Stimulated activated CD8-positive, alpha-beta memory T cell treated with anti-CD3 and anti-CD28 coated beads, Interleukin-7, amount 100 ng/mL, for 4 hours (primary cell): ENCODE measurements at places on chromosomes 13 and 19.

DNA sequence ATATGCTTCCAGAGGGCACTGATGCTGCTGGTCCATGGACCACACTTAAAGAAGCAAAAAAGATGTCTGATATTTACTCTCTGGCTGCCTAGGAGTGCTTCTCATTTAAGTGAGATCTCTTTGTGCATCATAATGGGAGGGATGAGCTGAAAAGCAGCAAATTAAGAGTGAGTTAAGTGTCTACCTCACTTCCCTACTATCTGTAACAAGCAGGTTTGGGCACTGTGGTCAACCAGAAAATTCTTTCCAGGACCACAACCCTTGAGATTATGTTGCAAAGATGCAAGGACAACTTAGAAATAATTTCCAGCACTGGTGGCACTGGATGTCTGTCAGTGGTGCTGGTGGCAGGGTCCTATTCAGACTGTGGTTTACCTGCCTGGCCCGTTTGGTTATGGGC is 52.1 kb upstream of the USPL1 start:
- no peak for DNase-seq

GRCh38 chr13:93305886-93306285 is 79.3 kb downstream of the GPC6 start:
- no peak for DNase-seq

GRCh38 chr13:78586706-78587105 is 16.6 kb downstream of the POU4F1 start:
- DNase-seq = no peak

GRCh38 chr13:85549819-85550218 is 249.4 kb downstream of the SLITRK6 start:
- DNase-seq = no peak

DNA sequence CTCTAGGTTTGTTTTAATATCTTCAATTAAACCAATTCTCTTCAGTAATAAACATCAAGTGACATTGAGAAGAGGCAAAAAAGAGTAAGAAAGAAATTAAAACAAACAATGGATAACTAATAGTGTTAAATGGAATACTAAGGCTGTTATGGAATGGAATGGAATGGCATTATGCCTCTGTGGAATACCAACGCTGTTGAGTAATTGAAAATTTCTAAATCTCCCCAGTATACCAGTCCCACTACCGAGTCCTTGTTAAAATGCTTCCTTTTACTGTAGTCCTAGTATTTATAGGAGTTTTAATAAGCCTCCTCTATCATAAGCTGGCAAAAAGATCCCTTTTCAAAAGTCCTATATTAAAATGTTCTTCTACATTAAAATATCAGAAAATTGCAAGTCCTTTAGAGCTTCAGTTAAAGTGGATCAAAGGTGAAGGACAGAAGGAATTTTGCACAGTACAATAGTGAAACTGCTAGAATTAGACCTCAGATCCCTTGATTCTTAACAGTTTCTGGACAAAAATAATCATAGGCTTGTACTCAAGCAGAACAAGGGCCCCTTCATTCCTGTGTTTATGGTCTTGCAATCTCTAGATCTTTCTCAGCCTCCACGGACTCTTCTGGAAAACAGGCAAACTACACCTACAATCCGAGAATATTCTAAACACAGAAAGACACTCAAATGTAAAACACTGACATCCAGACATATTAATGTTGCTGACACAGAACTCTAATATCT is 128.2 kb downstream of the PCDH9 start:
- DNase-seq = no peak

DNA sequence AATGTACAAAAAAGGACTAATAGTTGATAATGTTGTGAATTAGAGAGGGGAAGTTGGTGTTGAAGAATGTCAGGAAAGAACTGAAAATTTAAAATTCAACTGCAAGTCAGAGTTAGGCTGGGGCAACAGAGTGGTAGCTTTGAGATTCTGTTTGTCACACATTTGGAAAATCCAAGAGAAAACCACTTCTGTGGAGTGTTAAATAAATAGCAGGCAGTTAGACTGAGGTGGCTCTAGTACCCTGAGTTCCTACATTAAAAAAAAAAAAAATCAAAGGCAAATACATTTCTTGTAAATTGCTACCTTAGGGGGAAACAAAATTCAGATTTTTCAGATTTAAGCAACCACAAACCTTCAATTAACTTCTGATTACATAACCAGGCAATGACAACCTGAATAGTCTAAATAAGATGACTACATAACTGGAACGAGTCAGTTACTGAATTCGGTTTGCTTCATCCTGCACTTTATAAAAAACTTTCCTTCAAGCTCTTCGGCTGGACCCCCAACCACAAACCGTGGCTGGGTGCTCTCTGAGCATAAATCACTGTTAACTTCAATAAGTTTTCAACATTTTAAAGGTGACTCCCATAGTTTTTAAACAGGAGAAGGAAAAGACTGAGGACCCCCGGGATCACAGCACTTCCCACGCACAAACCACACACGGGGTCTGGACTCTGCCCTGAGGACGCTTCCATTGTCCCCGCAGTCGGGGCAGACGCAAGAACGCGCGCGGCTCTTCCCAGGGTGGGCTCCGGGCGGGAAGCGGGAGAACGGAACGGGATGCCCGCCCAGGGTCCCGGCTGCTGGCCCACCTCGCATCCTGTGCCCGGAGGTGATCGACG is 725 bp downstream of the ZNF682 start:
- no peak for DNase-seq

- no peak for DNase-seq
Measured at GRCh38 chr19:12800466-12800770, 1.2 kb downstream of the PRDX2 start.

DNA sequence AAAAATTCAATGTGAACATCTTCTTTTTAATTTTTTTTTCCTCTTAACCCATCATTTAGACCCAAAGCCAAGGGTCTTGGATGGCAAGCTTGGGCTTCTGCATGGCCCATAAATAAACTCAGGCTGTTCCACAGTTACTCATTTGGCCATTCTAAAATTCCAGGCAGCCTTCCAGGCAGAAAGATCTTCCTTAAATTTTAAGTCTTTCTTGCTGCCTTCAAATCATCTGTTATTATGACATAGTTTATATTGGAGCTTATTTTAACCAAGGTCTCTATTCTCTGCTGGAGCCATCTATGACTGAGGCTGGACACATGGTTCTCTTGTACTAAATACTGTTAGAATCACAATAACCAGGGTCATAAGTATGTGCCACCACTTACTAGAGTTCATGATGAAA is 317.3 kb upstream of the MAB21L1 start:
- DNase-seq = no peak

- DNase-seq = peak; percentile 49
Measured at GRCh38 chr19:32976223-32976805, 4.3 kb downstream of the FAAP24 start.

DNA sequence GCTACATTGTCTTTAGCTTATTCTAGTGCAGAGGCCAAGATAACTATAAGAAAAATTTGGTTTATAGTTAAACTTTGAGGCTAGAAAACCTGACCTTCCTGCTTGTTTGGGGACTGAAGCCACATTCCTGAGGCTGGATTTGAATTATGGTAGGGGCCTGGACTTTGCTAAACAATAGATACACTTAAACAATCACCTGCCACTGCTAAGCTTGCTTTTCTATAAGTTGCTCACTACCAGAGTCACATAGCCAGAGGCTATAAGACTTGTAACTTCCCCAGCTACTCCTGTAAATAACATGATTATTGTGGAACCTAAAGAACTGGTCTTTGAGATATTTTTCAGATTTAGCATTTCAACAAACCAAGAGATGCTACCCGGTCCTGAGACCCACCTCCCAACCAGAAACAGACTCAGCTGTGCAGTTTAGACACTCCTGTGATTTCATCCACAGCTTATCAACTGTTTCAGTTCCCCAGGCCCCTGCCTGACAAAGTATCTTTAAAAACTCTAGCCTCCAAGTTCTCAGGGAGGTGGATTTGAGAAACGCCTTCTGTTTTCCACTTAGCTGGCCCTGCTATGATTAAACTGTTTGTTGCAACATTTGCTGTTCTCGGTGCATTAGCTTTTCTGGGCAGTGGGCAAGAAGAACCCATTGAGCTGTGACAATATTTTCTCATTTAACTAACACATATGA is 77.7 kb downstream of the MIPEP start:
- no peak for DNase-seq

GRCh38 chr13:30792285-30793000 is 57.1 kb downstream of the ALOX5AP start:
- no peak for DNase-seq

DNA sequence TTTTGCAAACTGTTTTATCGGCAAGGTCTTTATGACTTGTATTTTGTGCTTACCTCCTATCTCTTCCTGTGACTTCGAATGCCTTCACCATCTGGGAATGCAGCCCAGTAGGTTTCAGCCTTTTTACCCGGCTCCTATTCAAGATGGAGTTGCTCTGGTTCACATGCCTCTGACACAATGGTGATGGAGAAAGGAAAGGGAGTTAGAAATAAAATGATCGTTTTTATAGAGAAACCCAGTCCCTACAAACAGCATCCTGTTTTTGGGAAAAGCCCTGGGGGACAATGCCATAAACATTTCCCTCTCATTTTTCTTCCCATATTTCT is 27.5 kb upstream of the SLC46A3 start:
- DNase-seq = no peak

DNA sequence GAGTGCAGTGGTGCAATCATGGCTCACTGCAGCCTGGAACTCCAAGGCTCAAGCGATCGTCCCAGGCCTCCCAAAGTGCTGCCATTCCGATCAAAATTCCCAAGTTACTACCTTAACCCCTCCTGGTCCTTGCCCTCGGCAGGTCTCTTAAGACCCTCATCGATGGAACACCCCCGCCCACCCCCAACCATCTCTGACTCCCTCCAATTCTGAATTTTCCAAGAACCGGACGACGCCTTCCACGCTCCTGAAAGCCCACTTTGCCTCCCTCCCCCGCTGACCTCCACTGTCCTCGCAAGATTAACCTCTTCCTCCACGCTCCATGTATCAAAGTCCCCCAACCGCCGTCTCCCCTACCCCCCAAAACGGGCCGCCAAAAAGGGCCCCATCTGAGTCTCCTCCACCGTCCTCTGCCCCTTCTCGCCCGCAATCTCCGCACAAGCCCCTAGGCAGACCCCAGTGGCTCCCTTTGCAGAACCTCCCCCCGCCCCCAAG is 539 bp downstream of the DAPK3 start:
- DNase-seq = no peak

DNA sequence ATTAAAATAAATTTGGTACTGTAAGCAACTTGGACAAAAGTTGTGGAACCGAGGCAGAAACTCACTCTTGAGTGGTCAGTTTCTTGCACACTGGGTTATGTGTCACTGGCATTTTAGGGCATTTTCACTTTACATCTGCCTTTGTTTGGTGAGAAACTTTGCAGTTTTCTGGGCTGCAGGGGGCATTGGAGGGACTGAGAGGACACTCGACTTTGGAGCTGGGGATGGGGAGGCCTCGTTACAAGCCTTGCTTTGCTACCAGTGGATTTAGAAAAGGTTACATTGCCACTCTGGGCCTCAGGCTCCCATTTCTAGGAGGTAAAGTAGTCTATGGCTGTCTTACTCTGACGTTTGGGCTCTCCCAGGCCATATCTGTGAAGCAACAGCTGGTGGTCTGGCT is 41.9 kb upstream of the ZNF536 start:
- no peak for DNase-seq

GRCh38 chr13:110448677-110449076 is 112.8 kb downstream of the RAB20 start:
- no peak for DNase-seq

- no peak for DNase-seq
Measured at GRCh38 chr13:22945321-22946226, 235.2 kb upstream of the SGCG start.

DNA sequence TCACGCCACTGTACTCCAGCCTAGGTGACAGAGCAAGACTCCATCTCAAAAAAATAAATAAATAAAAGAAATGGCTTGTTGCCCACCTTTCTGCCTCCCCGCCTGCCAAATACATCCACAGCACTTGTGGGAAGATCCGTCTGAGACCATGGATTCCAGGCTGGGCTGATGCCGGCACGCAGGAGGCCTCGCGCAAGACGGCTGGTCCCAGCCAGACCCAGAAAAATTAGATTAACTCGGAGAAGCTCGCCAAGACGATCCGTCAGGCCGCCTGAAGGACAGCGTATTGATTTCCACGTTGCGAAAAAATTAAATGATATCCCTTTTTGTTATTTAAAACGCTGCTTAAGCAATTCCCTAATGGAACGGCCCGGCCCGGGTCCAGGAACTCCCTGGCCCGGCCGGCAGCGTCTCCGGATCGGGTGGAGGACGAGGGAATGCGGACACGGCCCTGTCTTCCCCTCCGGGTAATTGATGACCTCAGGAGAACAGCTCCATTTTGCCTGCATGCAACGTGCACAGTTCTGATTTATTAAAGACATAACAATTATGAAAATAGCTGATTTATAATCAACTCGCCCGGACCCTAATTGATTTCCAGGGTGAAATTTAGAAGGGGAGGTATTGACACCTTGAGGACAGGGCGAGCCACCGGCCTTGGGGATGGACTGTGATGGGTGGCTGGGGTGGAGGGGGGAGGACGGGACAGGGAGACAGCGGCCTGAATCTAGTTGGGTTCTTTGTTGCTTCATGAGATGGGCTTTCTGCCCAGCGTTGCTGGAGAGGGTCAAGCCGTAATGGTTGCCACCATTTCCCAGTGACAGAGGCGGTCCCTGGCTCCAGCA is 52.1 kb downstream of the ZNRF4 start:
- DNase-seq = no peak

- DNase-seq = no peak
Measured at GRCh38 chr13:101303521-101303920, 112.8 kb downstream of the NALCN start.

- DNase-seq = no peak
Measured at GRCh38 chr13:20157151-20157796, 3.6 kb downstream of the GJA3 start.

DNA sequence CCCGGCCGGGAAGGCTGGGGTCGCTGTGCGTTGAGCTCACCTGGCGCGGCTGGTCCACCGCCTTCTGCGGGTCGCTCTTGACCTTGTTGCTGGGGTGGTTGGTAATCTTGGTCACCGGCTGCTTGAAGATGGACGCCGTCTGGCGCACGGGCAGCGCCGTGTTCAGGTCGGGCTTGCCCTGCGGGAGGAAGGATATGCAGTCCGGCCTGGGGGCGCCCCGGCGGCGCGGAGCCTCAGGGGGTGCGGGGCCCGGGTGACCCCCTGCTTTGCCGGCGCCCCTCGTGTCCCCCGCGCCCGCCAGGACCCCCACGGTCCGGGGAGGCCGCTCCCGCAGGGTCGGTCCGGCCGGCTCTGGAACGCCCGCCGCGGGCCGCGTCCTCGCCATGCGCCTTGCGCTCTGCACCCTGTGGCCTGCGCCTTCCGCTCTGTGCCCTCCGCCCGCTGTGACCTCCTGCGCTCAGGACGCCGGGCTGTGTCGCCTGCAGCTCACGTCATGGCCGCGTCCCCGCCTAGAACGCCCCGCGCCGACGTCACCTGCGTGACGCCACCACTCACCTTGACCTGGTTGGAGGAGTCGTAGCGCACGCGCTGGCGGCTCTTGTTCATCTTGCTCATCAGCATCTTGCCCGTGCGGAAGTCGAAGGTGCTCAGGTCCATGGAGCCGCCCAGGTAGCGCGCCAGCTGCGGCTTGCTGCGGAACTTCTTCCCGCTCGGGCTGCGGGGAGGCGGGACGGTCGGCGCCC is 8.0 kb downstream of the MBD3 start:
- no peak for DNase-seq
